ENCODE measurements at places on chromosomes 2 and 18.

DNA sequence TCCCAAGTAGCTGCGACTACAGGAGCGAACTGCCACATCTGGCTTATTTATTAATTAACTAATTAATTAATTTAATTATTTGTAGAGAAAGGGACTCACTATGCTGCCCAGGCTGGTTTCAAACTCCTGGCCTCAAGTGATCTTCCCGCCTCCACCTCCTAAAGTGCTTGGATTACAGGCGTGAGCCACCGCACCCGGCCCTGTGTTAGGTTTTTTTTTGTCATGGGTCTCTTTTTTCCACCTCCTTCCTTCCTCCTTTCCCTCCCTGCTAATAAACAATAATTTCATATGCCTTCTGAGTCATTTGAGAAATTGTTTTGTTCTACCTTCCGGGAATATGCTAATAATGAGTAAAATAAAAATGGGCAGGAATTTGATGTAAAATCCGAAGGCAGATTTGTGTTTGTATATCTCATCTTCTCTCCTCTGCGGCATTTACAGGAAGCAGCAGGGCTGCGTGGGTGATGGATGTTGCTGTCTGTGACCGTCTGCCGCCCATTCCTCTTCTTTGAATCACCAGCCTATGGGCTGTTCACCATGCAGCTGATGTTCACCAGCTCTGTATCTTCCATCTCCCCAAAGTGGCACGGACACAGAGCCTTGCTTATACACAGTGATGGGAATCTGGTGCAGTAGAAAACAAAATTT lies 89.9 kb downstream of the ACSL3 start:
- no peak for DNase-seq

GRCh38 chr18:9552191-9552590 lies 62.2 kb downstream of the PPP4R1 start:
- no peak for DNase-seq

GRCh38 chr2:33077844-33078243 lies 131.1 kb downstream of the LTBP1 start:
- DNase-seq, result no peak

GRCh38 chr2:225282858-225283710 lies 116.4 kb upstream of the NYAP2 start:
- DNase-seq, result no peak

DNA sequence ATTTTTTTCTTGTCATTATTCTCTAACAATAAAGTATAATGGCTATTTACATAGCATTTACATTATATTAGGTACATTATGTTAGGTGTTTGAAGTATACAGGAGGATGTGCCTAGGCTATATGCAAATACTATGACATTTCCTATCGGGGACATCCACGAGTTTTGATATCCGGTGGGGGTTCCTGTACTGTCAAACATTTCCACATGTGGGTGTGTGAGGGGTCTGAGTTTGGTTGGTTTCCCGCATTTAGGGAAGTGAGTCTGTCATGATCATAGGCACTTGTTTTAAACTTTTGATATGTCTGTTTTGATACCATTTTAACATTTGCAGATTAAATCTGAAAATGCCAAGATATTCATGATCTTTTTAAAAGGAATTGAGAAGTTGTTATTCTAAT lies 76.0 kb downstream of the CEP192 start:
- no peak for DNase-seq

DNA sequence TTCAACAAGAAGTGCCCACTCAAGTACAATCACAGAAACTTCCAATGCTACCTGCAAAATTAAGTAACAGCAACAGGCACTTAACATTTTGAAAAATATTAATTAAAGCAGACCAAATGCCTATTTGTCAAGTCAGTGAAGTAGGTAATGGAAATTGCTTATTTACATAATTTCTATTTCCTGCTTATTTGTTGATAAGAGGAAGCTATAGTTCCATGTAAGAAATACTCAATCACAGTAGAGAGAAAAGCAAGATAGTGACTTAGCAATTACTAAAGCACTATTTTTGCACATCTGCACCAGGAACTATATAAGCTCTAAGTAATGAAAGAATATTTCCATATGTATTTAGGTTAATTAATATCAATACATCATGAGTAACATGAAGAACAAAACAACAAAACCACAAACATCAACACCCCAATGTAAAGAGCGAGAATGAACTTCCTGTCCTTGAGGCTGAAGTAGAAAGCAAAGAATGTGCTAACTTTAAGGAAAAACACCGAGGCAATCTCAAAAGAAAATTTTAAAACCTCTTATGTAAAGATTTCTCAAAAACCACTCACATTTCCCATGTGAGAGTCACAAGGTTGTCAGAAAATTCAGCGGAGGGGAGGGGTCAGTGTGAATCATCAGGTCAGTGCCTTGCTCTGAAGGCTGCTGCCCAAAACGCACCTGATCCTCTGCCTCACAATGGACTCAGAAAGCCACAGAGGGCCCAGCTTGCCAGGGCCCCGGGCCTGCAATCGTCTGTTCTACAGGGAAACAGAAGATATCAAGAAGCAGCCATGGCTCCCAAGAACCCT lies 12.5 kb downstream of the NPC1 start:
- DNase-seq, result peak; percentile 64

GRCh38 chr18:49924293-49924983 lies 111.1 kb upstream of the ACAA2 start:
- DNase-seq, result no peak

DNA sequence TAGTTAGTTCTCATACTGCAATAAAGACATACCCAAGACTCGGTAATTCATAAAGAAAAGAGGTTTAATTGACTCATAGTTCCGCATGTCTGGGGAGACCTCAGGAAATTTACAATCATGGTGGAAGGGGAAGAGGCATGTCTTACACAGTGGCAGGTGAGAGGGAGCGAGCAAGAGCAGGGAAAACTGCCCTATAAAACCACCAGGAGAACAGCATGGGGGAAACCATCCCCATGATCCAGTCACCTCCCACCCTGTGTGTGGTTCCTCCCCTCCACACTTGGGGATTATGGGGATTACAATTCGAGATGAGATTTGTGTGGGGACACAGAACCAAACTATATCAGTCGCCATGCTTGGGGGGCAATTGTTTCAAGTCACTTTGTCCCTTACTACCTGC lies 1.1 kb upstream of the SSB start:
- DNase-seq, result no peak

DNA sequence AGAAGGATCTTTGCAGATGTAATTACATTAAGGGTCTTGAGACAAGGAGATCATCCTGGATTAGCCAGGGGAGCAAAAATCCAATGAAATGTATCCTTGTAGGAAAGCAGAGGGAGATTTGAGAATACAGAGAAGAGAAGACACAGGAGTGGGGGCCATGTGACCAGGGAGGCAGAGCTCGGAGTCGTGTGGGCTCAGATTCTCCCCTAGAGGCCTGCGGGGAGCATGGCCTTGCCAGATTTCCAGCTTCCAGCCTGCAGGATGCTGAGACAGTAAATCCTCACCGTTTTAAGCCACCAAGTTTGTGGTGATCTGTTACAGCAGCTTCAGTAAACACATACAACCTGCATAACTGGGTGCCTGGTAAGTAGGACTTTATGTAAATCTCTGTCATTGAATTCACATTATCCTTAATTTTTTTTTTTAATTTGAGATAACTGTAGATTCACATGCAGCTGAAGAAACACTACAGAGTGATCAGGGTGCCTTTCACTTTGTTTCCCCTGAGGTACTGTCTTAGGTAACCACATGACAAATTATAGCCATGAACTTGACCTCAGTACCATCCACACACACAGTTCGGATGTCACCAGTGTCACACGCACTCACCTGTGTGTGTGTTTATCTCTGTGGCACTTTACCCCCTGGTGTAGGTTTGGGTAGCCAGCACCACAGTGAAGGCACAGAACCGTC lies 138.4 kb upstream of the HDAC4 start:
- no peak for DNase-seq

GRCh38 chr2:19195661-19196060 lies 162.8 kb downstream of the OSR1 start:
- DNase-seq, result no peak

GRCh38 chr2:50948681-50949080 lies 83.3 kb downstream of the NRXN1 start:
- DNase-seq, result no peak

- DNase-seq, result no peak
Measured at GRCh38 chr2:193103064-193103463, 908.3 kb upstream of the TMEFF2 start.

DNA sequence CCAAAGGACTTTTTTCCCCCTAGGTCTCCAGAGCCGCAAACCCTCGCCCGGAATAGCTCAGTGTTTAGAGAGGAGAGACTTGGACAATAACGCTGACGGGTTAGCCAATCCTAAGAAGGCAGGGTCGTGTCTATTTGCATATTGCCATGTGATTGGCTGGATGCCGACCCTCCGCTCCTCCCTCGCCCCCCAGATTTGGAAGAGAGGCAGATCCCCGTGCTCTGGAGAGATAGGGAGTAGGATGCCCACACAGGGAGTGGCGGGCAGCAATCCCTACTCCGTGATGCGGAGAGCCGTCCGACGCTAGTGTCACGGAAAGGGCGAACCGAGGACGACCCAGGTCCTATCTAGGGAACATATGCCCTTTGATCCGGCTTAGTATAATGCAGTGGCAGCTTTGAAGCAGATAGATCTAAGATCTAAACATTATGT lies 1.4 kb downstream of the WNT6 start:
- no peak for DNase-seq

DNA sequence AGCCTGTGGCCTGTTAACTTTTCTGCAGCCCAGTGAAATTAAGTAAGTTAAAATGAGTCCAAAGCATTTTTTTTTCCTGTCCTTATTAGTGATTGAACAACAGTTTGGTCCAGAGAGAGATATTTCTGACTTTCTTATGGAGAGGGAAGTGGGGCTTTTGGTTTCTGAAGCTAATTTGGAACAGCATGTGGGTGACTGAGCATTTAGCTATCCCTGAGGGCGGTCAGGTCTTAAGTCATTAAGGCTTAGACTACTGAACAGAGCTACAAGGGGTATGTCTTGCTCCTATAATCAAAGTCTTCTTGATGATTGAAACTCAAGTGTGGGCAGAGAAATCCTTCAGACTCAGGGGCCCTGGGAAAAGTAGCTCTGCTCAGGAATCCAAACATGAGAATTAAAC lies 14.0 kb downstream of the ARHGAP25 start:
- peak; percentile 2 for DNase-seq

GRCh38 chr18:74113711-74114110 lies 33.9 kb downstream of the FBXO15 start:
- no peak for DNase-seq

GRCh38 chr18:76816127-76816526 lies 6.2 kb upstream of the ZNF236 start:
- DNase-seq, result no peak

- DNase-seq, result no peak
Measured at GRCh38 chr2:198134293-198134955, 330.0 kb downstream of the PLCL1 start.

DNA sequence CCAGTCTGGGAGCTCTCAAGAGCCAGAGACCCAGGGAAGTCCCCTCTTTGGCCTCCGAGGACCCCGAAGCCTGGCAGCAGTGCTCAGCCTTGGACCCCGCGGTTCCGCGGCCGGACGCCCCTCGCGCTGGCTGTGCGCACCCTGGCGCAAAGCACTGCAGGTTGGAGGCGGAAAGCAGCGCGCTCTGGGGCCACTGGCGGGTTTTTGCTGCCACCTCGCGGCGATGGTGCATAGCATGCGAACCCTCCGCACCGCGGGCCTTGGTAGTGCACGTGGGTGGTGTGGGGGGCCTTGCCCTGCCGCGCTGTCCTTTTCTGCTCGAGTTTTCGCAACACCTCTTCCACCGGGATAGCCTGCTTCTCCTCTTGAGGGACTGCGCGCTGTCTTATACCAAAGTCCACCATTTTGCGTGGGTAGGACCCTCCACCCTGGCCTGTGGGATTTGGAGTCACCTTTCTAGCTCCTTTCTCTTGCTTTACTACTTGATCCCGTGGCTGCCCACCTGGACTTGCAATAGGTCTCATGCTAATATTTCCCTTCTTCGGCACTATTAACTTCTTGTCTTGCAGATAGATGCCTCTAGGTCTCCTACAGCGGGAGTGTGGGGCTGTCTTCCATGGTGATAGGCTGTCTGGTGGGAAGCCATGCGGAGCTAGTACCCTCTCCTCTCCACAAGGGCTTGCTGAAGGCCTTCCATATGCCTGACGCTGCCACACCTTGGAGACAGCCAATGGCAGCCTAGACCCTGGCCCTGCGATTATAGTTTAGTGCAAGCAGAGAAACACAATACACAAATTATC lies 14.3 kb downstream of the SIX3 start:
- peak; percentile 65 for DNase-seq

GRCh38 chr2:235002198-235003095 lies 50.6 kb downstream of the SH3BP4 start:
- DNase-seq, result no peak

DNA sequence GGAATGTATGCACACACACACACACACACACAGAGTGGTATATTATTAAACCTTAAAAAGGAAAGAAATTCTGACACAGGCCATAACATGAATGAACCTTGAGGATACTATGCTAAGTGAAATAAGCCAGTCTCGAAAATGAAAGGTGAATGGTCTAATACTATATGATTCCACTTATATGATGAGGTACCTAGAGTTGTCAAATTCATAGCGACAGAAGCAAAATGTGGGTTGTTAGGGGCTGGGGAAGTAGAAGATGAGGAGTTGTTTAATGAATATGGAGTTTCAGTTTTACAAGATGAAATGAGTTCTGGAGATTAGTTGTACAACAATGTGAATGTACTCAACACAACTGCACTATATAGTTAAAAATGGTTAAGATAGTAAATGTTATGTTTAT lies 118.1 kb downstream of the ABCA12 start:
- no peak for DNase-seq

DNA sequence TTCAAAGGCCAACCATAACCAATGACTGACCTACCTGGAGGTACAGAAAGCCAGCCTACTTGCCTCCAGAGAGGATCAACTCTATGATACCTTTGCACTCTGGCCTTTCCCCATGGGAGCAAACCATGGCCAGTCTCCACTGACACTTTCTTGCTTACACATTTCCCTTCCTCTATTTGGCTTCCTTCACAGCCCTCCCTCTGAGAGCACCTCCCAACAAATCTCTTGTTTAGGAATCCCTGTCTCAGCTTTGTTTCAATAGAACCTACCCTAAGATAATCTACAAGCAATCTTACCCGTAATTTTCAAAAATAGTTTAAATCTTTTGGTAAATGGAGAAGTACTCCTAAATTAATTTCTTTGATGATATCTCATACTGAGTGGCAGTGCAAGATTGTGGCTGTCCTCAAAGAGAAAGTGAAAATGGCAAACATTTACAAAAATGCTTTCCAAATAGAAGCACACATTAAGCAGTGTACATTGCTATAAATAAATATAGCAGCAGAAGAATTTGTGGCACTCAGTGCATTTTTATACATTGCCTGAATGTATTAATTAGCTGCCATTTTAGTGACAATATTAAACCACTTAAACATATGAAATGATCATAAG lies 140.6 kb downstream of the CCDC148 start:
- DNase-seq, result no peak

GRCh38 chr2:31694444-31694843 lies 113.7 kb upstream of the SRD5A2 start:
- DNase-seq, result no peak

GRCh38 chr2:220036431-220036830 lies 409.0 kb downstream of the SLC4A3 start:
- DNase-seq, result no peak

- DNase-seq, result no peak
Measured at GRCh38 chr2:200658278-200658864, 72.6 kb downstream of the AOX1 start.

- no peak for DNase-seq
Measured at GRCh38 chr18:54263904-54264336, 5.4 kb upstream of the POLI start.
